ENCODE measurements at places on chromosomes 11 and 22.

GRCh38 chr11:108221911-108222573 is 396 bp downstream of the NPAT start:
- DNase-seq, result no peak

GRCh38 chr11:8219257-8220021 is 44.2 kb downstream of the LMO1 start:
- DNase-seq, result peak; percentile 41

GRCh38 chr11:20238712-20239111 is 78.4 kb upstream of the DBX1 start:
- DNase-seq, result no peak

GRCh38 chr11:109668973-109669634 is 247.1 kb downstream of the C11orf87 start:
- no peak for DNase-seq

DNA sequence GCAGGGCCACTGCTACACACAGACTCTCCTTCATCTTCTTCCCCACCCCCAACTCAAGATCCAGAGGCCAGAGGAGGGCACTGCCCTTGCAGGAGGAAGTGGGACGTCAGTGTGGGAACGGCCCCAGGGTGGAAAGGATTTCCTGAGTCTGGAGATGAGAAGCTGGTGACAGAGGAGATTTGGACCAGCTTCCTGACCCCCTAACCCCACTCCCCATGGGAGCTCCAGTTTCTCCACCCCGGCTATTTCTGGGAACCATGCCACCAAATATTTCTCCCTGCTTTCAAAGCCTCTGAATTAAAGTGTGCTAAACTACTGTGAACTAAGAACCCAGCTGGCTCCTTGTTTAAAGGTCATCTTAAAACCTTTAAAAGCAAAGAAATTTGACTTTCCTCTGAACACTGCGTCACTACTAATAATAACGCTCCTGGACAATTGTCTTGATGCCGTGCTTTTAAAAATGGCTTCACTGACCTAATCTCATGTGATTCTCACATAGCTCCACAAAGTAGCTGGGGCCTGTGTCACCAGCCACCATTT is 46.6 kb downstream of the CWC15 start:
- DNase-seq, result peak; percentile 67

DNA sequence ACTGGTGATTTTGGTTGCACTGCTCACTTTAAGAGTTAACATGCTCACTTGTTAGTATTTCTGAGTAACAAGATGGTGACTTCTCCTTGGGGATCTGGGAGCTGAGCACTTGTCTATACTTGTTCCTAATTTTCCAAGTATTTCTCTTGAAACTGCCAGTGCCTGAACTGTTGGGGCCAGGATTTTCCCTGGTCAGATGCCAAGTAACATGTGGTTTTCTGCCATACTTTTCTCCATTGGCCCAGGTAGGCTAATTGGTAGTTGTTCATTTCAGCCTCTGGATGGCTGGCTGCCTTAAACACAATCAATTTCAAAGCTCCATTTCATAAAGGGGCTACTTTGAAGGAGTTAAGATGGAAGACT is 35.0 kb downstream of the RNF141 start:
- DNase-seq, result no peak

GRCh38 chr11:117197006-117197405 is 2.2 kb upstream of the TAGLN start:
- no peak for DNase-seq

- DNase-seq, result no peak
Observed at GRCh38 chr11:91984033-91984584, 240.5 kb upstream of the FAT3 start.

- no peak for DNase-seq
Observed at GRCh38 chr22:31603081-31603525, 58.9 kb downstream of the PISD start.

DNA sequence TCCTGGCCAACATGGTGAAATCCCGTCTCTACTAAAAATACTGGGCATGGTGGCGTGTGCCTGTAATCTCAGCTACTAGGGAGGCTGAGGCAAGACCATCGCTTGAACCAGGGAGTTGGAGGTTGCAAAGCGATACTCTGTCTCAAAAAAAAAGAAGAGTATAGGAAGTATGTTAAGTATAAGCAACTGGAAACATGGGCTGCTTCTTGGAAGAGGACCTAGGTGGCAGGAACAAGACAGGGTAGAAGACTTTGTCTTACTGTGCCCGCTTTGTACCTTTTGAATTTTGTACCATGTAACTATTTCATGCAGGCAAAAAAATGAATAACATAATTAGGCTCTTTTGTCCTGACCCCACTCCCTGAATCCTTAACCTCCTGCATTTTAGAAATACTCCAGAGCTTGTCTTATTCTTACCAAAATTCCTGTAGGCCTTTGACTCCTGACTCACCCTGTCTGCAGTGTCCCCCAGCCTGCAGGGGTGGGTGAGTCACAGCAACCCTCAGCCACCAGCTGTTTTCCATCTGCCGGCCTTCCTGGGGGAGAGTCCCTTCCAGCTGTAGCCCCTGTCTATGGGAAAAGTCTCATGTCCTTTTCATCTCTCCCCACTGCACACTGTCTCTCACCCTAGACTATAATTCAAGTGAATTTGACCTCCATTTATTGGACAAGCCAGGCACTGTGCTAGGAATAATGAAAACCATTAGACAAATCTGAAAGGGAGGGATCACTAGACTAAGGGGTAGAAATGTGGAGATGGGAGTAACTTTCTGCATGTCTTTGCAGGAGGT is 41.8 kb downstream of the TXN2 start:
- DNase-seq, result no peak

DNA sequence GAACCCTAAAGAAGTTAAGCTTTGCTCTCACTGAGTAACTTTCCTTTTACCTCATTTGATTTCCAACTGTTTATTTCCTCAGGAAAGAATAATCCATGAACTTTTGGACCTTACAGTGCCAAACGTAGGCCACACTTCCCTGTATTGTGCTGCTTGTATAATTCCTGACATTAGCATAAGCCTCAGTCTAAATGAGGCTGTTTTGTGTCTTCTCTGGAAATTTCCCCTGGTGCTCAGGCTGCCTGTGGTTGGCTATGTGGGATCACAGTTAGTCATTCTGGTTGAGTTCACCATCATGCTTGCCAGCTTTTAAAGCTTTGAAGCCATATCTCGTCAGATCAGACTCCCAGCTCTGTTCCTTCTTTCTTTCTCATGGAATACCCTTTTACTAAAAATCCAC is 107.0 kb downstream of the FAM76B start:
- no peak for DNase-seq
